ENCODE measurements at places on chromosomes 2 and 18.

- no peak for DNase-seq
Observed at GRCh38 chr2:18247282-18248110, 313.0 kb downstream of the RDH14 start.

DNA sequence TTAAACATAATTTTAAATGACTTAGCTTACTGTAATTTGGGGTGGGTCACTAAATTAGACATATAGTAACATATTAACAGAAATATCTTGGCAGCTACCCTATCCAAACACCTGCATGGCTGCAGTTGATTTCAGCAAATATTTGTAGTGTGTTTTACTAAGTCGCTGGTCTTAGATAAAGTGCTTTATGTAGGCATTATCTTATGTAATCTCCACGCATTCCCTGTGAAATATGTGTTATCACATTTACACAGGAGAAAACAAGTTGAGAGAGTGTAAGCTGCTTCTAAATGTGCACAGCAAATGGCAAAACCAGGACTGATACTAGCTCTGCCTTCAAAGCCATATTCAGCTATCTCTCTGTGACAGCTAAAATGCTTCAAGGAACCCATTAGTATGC, 72.0 kb downstream of the NYAP2 start:
- no peak for DNase-seq

- DNase-seq: no peak
Observed at GRCh38 chr2:30530346-30530745, 83.3 kb downstream of the LCLAT1 start.

- DNase-seq: no peak
Observed at GRCh38 chr2:32423536-32423935, 66.7 kb downstream of the BIRC6 start.

DNA sequence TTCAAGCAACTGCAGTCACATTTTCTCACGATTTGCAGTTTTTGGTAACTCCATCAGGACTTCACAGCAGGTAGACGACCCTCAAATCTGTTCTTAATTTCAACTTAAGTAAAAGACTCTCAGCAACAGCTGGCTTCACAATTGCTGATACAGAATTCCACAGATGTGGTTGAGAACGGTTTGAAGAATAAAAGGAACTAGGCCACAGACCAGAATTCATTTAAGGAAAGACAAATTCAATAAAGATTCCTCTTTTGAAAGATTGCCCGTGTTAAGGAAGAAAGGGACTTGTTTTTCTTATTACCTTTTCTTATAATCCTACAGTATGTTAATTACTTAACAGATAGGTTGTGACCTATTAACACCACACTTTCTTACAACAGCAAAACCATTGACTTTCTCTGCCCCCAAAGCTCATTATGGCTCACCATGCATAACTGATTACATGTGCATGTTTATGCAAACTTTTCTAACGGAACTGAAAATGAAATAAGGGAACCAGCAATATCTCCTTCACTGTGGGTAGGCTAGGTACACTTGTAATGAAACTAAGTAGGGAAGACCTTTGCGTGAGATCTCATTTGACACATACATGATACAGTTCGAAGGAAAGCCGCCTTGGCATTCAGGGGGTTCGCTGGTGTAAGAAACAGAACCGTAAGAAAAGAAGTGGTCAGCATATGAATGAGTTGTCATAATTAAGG, 4.7 kb upstream of the ZNF516 start:
- DNase-seq: no peak

DNA sequence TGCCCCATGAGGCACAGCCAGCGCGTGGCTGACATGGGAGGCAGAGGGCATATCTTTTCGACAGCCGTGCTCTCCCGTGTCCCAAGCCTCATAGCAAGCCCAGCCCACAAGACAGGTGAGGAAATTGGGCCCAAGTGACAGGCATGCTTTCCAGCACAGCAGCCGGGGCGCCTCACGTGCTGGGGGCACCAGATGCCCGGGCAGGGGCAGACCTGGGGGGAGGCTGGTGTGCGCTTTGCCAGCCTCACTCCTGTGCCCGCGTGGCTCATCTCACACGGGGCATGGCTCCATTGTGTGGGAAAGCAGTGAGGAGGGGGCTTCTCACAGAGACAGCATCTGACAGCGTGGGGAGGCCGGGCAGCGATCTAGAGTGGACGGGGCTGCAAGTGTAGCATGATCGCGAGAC, 93.2 kb downstream of the USP40 start:
- no peak for DNase-seq
